Activated CD4-positive, alpha-beta memory T cell treated with anti-CD3 and anti-CD28 coated beads for 36 hours (primary cell): ENCODE measurements at places on chromosomes 13 and 19. TPM values are rescaled to one million over a fixed set of nuclear protein-coding genes. Genes with fewer than 3 reads are reported as not detected.
A peak's percentile ranks its signal among the peaks of the same experiment; 100 is the strongest.

- peak; percentile 11 for DNase-seq
These were observed 230.2 kb downstream of the TDRD3 start for GRCh38 chr13:60627071-60627686.

DNA sequence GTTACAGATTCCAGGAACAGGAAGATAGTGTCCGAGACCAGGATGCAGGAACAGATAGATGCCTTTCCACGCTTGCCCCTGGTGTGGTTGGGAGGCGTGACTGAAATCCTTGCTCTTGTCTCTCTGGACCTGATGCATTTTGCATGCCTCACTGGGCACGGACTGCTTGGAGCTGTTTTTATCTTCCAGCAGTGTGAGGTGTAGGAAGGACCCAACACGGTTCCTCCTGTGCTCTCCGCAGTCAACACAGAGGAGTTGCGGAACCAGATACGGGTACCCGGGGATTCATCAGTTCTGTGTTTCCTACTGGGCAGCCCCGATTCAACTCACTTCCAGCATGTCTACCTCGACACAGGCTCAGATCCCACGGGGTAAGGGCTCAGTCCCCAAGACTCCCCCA lies 6.5 kb downstream of the DOT1L start:
- DNase-seq, result no peak

DNA sequence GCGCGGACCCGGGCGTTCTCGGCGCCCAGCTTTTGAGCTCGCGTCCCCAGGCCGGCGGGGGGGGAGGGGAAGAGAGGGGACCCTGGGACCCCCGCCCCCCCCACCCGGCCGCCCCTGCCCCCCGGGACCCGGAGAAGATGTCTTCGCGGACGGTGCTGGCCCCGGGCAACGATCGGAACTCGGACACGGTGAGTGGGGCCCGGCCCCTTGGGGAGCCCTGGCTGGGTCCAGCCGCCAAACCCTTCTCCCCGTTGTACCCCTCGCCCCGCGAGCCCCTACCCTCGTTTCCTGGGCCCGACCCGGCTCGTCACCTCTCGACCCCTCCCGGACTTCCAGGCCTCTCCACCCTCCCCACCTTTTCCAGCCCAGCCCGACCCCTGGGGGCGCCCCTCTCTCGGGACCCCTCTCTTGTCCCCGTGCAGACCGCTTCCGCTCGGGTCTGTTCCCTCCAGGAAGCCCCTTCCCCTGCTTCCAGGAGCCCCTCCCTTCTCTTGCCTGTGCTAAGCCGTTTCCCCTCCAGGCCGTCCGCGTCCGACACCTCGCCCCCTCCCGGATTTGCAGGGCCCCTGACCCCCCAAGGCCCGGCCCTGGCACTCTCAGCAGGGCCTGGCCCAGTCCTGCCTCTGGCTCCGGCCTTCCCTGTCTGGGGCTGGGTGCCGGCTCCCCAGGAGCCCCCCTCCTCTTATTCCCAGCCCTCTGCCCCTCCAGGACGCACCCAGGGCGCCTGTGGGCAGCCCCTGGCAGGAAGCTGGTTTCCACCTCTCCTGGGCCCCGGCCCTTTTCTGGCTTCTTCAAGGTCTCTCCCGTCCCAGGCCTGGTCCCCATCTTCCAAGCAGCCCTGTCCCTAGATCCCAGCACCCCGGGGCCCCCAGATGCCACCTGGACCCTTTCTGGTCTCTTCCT lies 632 bp downstream of the MARK4 start:
- DNase-seq, result peak; percentile 24

DNA sequence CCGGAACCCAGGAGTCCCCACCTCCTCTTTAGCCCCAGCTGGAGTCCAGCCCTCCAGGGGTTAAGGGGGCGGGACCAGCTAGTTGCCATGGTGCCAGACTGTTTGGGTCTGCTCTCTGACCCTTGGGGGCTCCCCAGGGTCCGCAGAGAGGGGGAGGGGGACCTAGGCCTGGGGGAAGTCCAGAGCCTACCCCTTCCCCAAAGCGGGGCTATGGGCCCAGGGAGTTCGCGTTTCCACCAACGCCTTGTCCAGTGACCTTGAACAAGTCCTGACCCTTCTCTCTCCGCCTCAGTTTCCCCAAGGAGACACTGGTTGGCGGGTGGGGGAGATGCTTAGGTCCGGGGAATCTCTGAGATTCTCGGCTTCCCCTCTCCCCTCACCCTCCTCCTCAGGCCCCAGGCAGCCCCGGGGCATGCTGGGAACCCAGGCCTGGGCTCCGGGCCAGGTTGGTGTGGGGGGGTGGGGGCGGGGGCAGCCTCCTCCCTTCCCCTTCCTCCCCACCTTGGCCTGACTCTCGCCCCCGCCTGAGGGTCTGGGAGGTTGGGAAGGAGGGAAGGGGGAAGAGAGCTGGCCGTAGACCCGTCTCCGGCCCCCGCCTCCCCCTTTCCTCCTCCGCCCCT lies 2.6 kb upstream of the SPACA6 start:
- DNase-seq, result peak; percentile 86

GRCh38 chr19:51541458-51542357 lies 10.2 kb upstream of the SIGLEC6 start:
- DNase-seq, result no peak

Gene SERP2
- total RNA-seq, result not detected

Gene ZNF799
- total RNA-seq, result 4.2 TPM

DNA sequence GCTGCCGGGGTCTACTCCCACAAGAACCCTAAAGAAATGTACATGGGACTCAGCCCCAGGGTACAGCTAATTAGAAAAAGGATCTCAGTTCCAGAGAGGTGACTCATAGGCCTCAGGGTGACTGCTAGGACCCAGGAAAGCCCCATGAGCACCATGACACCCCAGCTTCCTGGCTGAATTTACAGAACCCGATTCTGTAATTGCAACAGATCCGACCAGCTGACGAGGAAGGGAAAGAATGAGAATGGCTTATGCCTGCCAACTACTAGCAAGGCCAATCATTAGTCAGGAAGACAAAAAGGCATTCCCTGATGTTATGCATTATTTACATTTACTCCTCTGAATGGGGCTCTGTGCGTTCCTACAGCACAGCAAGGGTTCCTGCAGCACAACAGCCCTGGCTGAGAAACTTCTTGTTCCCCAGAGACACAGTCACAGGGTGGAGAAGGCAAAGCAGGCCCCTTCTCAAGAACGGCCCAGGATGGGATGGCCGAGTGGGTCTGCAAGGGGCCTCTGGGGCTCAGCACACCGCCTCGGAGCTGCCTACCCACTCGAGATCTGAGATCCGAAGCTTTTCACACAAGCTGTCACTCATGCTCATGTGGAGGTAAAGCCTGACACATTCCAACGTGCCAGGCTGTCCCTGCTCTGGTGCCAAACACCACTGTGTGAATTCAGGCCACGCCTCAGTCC lies 27.2 kb downstream of the PBX4 start:
- peak; percentile 89 for DNase-seq

DNA sequence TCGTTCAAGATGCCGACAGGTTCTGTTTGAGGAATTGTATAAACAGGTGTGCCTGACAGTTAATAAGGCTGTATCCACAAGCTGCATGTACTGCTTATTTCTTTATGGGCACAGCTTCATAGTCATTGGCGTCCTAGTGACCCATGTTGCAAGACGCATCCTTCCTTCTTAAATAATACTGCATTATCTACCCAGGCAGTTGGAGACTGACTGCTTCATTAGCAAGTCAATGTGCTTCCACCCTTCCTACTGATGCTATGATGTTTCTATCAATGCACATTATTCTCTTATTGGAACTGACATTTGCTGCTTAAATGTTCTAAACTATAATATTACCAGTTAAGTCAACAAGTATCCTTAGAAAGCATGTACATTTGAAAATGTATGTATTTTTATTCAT lies 950.0 kb upstream of the MIR17HG start:
- no peak for DNase-seq

GRCh38 chr13:23466144-23467002 lies 32.9 kb upstream of the SACS start:
- DNase-seq, result peak; percentile 72

- no peak for DNase-seq
These were observed 30.1 kb upstream of the NFIC start for GRCh38 chr19:3336351-3336679.

Gene S1PR2
- total RNA-seq, result 9.4 TPM

GRCh38 chr19:4337906-4338440 lies 654 bp downstream of the STAP2 start:
- DNase-seq, result no peak

- DNase-seq, result no peak
These were observed 6.2 kb downstream of the C2CD4C start for GRCh38 chr19:402786-403185.

Gene EHD2
- total RNA-seq, result 1.6 TPM

DNA sequence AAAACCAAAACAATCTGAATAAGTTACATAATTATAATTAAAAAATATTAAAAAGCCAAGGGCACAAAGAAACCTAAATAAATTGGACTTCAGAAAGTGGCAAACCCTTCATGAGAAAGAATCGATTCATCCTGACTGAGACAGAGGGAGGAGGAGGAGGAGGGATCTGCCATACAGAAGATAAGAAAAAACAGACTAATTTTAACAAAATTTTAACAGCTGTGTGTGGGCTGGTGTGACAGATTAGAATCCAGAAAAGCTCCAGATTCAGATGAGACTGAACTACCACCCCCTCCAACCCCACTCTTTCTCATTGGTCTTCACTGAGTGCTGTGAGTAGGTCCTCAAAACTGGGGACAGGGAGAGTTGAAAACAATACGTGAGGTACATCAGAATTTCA lies 111.5 kb upstream of the HTR2A start:
- DNase-seq, result no peak

DNA sequence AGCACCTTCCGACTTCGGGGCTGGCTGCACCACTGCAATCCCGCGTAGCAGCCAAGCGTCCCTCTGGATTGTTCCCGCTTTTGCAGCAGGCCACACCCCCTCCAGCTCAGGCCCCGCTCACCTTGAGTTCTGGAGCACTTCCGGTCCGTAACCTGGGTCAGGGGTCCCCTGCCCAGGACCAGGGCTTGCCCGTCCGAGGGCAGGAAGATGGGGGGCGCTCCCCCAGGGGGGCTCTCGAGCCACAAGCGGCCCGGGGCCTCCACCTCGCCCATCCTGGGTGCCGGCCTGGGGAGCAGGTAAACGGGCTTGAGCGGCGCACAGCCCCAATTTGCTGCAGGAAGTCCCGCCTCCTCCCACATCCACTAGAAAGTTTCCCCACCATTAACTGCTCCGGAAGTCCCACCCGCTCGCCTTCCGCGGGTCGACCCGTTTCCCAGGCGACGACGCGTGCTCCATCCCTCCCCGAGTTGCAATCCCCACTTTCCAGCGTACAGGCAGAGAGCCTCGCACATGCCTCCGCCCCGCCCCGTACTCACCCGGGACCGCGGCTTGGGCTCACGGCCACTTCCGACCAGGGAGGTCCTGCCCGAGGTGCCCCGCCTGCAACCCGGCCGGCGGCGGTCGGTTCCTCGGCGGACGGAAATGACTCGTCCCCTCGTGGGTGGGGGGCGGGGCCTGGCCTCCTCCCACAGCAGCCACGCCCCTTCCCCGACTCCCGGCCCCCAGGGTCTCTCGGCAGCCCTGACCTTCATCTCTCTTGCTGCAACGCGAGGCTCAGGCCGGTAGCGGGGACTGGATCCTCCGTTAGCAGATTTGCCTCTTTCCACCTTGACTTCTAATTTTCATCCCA lies at the start of gene PNKP:
PNKP (minus strand) TSS at position 644 of the 850 bp plus-strand sequence; CDS start at position 272, 372 bp downstream.
- peak; percentile 96 for DNase-seq

- no peak for DNase-seq
These were observed 62.0 kb downstream of the ZNF100 start for GRCh38 chr19:21705393-21705792.

Gene THSD8
- 42.4 TPM for total RNA-seq

DNA sequence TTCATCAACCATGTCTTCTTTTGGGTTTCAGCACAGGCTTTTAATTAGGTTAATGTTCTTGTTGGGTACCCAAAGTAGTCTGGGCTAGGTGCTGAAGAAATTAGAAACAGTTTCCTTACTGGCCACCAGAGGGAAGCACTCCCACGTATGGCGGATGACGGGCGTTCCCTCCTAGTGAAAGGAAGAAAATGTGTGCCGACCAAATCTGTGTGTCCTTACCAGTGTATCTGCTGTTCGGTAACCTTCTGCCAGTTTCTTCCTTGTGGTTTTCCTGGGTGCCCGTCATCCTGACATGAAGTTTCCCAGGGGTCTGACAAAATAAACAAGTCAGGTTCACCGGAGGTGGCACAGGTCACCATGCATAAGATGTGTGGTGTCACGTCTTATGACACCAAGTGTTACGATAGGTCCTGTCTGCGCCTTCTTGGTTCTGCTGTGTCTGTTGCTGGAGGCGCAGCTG lies 6.0 kb upstream of the WDR88 start:
- peak; percentile 65 for DNase-seq

GRCh38 chr19:23203841-23204344 lies 46.3 kb downstream of the ZNF724 start:
- DNase-seq, result no peak

Gene B3GNT3
- 0.34 TPM for total RNA-seq

Gene FCAR
- total RNA-seq, result not detected

GRCh38 chr13:101640788-101641400 lies 188.4 kb downstream of the ITGBL1 start:
- DNase-seq, result no peak

Gene SCN1B
- 1.6 TPM for total RNA-seq

- no peak for DNase-seq
These were observed 141.9 kb downstream of the SUCLA2 start for GRCh38 chr13:47859165-47859564.

DNA sequence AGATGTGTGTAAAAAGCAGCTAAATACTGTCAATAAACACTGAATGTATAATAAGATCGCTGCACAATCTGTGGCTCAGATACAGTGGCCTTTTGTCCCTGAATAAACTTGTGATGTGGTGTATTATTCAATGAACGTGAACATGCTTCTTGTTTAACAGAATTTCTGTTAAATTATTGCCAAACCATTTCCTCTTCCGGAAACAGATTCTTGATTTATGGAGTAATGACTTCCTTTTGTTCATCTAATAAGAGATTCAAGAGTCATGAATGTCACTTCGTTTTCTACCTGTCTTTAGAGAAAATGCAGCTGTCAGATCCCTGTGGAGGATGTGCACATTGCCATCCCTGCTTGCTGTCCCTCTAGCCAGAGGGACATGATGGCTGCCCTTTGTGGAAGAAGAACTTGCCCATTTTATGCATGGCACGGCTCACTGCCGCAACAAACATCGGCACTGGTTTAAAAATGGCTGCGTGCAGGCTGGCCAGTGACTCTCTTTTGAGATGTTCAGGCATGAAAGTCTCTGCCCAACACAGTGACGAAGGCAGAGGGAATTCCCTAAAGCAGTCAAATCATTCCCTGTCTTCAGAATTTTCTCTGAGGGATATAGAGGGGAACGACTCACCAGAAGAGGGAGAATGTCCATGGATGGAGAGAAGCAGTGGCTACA lies 3.1 kb upstream of the TNFSF13B start:
- no peak for DNase-seq

DNA sequence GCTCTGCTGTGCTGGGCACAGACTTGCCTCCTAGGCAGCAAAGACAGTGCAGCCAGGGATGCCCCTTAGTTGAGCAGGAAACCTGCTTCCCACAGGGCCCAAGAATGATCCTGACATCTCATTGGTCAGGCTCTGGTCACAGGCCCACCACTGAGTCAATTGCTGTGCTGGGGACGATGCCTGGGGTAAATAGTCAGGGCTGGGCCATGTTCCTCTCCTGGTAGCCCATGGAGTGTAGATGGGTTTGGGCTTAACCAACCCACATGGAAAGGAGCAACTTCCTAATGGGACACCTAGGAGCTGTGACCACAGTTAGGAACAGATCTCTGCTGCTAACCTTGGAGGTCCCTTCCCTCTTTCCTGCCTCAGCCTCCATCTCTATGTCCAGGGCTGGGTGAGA lies 212.5 kb upstream of the ZNF536 start:
- no peak for DNase-seq

Gene ZNF93
- total RNA-seq, result 15.6 TPM
